Activated T-helper 9 cell treated with anti-CD3 and anti-CD28 coated beads, Interleukin-2, amount 50 U/mL, for 16 hours (primary cell): ENCODE measurements at places on chromosomes 13 and 19.

DNA sequence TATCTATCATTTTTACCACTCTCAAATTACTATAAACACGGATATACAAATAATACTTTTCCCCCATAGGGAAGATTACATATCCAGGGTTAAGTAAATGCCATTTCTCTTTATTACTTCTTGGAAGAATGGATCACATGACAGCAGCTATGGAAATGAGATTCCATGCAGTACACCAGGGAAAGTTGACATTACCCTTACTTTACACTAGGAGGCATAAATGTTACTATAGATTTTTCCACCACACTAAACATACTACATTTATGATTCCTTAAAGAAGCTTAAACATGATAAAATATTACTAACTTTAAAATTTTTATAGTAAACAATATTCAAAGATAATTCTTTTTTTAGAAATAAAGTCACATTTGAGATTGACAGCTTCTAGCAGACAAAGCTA is 611.4 kb downstream of the PCDH9 start:
- no peak for DNase-seq

DNA sequence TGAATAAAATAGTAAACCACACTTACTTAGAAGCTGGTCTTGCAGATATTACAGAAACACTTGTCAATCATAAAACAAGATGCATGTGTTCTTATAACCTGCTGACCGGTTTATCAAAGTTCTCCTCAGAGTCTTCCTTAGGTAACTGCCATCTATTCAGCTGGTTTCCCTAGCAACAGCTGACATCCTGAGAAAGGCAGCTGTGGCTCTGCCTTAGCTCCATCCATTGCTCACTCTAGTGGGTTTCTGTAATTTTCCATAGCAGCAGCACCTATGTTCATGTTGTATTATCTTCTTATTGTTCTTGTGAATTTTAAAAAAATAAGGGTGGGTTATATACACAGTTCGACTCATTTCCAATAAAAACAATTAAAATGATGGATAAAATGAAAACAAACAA is 87.8 kb downstream of the RAP2A start:
- no peak for DNase-seq

DNA sequence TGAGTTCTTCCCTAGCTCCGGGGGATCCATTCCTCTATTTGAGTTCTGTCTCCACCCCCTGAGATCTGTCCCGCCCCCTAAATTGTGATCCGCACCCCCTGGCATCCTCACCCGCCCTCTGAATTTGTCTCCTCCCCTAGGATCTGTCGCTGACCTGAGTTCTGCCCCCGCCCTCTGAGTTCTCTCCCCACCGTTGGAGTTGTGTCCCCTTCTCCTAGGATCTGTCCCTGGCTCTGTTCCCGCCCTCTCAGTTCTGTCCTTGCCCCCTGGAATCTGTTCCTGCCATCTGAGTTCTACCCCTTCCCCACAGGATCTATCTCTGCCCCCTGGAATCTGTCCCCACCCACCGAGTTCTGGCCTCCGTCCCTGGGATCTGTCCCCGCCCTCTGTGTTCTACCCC is 1.0 kb upstream of the SLC17A7 start:
- DNase-seq = no peak

DNA sequence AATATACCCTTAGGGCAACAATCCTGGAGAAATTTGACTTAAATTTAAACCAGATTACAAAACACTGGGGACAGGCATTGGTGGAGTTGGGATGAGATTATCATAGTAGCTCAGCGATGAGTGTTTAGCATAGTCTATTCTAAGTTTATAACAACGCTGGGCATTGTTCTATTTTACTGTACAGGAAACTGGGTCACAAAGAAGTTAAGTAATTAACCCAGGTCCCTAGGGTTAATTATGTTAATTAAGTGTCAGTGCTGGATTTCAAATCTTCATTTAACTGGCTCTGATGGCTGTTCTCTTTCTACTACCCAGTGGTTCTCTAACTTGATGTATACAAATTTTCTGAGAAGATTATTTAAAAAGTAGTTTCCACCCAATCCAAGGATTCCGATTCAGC is 388.9 kb downstream of the KCNRG start:
- no peak for DNase-seq

GRCh38 chr13:109743706-109744453 is 42.5 kb downstream of the IRS2 start:
- DNase-seq = no peak

DNA sequence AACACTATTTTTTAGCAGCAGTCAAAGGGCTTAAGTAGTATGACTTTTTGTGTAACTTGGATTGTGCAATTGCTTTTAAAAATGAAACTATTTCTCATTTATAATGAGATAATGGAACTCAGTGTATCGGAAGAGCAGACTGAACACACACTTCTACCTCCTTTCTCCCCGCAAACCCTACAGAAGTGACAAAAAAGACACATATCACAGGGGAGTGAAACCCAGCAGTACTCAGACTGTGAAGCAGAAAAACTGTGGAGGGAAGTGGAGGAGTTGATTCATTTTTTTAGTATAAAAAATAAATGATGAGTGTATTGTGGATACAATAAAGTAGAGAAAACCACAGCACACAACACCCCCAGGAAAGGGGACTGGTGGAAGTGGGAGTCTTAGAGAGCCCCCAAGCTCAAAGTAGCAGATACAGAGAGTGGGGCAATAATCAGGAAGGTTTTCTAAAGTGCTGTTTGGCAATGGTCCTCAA is 9.7 kb downstream of the LPAR6 start:
- no peak for DNase-seq

- no peak for DNase-seq
These were observed 27.6 kb upstream of the MAP3K10 start for GRCh38 chr19:40163541-40164129.

- no peak for DNase-seq
These were observed 27.6 kb upstream of the FBXO17 start for GRCh38 chr19:39003188-39003587.

DNA sequence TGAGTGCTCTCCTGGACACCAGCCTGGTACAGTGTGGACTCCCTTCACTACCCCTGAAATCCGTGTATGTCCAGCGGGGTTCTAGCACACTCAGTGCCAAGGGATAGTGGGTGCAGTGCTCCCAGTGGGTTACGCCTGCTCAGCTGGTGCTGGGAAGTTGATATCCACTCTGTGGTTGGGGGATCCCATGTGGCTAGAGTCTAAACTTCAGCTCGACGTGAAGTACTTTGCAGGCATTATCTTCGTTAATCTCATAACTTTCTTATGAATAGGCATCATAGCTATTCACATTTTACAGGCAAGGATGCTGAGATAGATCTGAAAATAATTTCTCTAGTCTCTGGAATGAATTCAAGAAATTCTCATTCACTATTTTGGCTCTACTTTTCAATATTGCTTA is 433.2 kb upstream of the HTR2A start:
- no peak for DNase-seq

DNA sequence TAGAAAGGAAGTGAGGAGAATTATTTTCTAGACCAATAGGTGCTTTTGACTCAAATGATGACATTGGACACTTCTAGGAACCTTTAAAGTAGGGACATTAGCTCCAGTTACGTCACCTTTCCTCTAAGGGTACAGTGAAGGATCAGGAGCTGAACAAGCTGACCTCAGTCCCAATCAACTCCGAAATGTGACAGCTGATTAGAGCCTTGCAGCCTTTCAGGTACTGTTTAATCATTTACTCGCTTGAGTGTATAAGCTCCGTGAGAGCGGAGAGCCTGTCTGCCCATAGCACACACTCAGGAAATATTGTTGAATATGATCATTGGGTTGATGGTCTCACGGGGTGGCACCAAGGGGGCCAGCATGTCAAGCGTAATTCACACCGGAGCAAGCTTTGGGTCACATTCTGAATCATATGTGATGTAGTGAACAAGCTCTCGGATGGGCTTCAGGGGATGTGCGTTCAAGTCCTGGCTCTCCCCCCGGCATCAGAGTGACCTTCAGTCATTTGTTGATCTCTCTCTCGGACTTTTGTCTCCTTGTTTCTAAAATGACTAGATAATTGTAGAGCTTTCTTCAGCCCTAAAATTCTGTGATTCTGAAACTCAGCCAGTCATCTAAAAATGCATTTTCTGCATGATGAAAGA is 141.9 kb downstream of the ZIC5 start:
- no peak for DNase-seq

- no peak for DNase-seq
These were observed 52.8 kb downstream of the SLC6A16 start for GRCh38 chr19:49272204-49272603.

GRCh38 chr19:47776568-47776967 is 1.9 kb upstream of the SELENOW start:
- no peak for DNase-seq

DNA sequence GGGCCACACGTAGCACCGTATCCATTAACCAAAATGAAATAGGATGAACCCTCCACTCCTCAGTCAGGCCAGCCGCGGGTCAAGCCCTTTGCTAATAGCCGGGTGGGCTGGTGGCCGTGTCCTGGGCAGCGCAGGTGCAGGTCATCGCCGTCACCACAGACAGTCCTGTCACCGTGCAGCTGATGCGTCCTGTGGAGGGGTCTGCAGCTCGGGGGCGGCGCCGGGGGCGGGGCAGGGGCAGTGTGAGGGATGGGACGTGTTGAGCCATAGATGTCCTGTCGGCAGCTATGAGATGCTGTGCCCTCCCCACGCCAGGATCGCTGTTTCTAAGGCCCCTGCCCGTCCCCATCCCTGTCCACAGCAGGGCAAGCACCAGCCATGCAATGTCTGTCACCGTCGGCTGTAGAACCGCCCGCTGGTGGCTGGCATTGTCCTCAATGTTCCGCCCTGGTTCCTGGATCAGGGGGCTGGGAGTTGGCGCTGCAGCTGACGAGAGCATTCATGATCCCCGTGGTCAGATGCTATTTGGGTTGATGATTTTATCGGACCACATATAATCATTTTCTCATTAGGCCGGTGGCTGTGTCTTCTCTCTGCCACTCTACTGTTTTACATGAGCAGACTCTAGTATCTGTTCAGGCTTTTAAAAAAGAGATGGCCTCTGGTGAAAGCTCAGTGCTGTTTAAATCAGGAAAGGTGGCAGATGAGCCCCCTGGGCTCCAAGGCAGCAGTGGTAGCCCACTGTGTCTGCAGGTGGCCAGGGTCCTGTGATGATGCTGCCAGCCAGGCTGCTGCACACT is 126.1 kb downstream of the KDM4B start:
- DNase-seq = no peak

- no peak for DNase-seq
These were observed 15.8 kb upstream of the TUBGCP3 start for GRCh38 chr13:112603641-112604225.

GRCh38 chr13:110289661-110290060 is 17.3 kb downstream of the COL4A1 start:
- DNase-seq = no peak

DNA sequence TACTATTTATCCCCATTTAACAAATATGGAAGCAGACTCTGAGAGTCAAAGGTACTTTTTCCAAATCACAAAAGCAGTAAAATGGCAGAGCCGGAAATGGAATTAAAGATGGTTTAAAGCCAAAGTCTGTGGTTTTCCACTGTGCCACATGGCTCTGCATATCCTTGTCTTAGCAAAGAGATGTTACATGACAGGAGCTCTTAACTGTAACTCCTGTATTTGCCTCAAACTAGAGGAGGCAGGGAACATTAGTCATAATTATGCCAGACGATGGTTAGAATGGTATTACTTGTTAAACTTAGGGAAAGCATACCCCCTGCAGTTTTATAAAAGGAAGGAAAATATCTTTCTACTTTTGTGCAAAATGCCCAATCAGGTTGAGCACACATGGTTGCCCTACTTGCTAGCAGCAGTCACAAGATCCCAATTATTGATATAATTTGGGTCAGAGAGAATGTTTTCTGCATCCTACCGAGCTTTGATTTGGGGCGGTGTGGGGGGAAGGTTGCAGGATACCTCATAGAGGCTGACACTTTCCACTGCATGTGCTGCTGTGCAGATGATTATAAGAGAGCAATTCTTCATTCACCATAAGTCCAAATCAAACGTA is 42.0 kb upstream of the MAB21L1 start:
- DNase-seq = no peak

- DNase-seq = no peak
These were observed 14.2 kb downstream of the CHERP start for GRCh38 chr19:16527971-16528521.

GRCh38 chr13:110138010-110138699 is 168.8 kb downstream of the COL4A1 start:
- DNase-seq = peak; percentile 56

DNA sequence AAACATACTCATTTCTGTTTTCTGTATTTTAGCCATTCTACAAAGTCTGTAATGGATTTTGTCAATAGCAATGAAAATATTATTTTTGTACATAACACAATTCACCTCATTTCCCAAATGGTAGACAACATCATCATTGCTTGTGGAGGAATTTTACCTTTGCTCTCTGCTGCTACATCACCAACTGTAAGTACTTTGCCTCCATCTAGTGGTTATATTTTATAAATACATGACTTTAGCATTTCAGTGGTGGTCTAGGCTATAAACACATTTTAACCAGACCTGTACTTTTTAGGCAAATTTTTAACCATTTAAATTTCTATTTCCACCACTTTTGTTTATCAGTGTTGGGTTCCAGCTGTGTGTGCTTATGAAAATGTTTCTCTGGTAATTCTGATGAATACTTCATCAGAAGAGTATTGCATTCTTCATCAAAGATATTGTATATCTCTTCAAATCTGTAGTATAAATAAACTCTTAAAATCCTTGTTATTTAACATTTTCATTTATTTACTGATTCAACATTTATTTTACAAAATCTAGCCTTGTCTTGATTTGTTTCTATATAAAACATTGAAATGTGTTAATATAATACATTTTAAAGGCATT is 222.4 kb downstream of the NBEA start:
- DNase-seq = no peak

DNA sequence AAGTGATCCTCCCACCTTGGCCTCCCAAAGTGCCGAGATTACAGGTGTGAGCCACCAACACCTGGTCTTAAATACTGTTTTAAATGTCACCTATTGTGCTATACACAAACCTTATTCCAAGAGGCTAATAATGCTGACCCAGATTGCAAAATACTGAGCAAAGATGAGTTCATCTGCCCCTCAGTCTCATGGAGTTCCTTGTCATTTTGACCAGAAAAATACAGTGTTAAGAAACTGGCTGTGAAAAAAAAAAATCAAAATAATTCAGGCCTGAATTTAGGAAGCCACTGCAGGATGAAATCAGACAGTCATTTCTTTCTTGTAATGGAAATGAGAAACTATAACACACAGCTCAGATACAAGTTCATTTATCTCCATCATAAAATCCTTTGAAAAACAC is 59.9 kb downstream of the TBC1D4 start:
- DNase-seq = no peak

DNA sequence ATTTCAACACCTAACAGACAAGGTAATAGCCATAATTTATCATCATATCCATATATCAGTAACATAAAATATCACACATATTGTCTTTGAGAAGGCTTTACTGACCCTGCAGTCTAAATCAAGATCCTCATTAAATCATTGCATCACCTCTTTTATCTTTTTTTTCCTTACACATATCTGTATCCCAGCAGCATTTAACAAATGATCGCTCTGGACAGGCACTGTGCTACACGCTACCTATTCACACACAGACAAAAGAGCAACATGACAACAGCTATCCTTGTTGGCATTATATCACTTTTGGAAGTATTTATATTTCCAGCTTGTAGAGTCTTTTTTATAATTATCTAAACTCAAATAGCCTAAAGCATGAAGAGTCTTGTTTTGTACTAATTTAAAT is 73.3 kb upstream of the NBEA start:
- no peak for DNase-seq

- no peak for DNase-seq
These were observed 10.4 kb downstream of the RANBP3 start for GRCh38 chr19:5967571-5967970.

GRCh38 chr13:37613236-37613635 is 14.7 kb upstream of the POSTN start:
- no peak for DNase-seq
